ENCODE measurements at places on chromosomes 1 and 21.

DNA sequence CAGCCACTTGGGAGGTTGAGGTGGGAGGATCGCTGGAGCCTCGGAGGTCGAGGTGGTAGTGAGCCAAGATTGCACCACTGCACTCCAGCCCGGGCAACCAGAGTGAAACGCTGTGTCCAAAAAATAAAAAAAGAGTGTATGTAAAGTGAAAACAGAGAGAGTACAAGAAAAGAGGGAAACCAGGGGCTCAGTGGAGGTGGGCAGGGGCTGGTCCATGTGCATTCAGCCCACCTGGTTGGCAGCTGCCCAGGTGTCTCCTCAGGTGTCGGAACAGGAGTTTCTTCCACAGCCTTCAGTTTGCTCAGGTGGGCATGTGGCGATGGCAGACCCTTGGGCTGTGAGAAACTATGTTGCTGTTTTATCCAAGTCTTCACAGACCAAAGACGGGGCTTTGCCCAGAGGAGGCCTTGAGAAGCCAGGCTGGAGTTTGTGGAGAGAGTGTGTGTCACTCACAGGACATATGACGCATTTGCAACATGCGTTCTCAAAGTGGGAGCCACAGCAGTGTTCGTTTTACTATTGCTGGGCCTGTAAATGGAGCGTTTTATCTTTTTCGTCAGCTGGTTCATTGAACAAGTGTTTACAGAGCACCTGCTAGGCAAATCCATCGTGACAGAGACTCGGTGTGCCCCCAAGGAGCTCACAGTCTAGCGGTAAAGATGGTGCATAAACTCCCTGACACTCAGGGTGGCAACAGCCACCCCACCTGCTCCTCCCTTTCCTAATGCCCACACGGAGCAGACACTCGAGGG lies 22.4 kb upstream of the SAMD11 start:
- ATAC-seq: no peak

GRCh38 chr1:56133522-56134472 lies 445.6 kb downstream of the PLPP3 start:
- ATAC-seq: no peak

DNA sequence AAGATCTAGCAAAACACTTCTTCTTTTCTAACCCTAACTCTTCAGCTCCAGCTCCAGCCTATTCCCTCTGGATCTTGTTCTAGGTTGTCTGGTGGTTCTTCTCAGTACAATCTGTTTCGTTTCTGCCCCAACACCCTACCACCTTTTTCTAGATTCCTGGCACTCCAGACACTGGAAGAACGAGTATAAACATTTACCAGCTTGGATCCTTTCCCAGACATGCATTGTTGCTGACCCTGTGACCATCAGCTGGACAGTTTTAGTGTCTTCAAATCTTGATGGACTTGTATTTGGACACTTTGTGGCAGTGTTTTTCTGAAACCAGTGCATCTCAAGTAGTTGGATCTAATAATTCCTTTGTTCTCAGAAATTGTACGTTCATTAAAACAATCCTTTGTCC lies 30.6 kb upstream of the CACNA1E start:
- ATAC-seq: no peak

- ATAC-seq: no peak
Observed at GRCh38 chr1:164651351-164651951, 92.5 kb downstream of the PBX1 start.

GRCh38 chr1:55326496-55327243 lies 111.5 kb upstream of the USP24 start:
- no peak for ATAC-seq

Measured in activated CD4-positive, CD25-positive, alpha-beta regulatory T cell treated with anti-CD3 and anti-CD28 coated beads, Interleukin-2, amount 50 U/mL, for 24 hours (primary cell).